ENCODE measurements at places on chromosomes 4 and X.

GRCh38 chr4:189088780-189089179 lies 851.9 kb upstream of the FRG1 start:
- no peak for DNase-seq

DNA sequence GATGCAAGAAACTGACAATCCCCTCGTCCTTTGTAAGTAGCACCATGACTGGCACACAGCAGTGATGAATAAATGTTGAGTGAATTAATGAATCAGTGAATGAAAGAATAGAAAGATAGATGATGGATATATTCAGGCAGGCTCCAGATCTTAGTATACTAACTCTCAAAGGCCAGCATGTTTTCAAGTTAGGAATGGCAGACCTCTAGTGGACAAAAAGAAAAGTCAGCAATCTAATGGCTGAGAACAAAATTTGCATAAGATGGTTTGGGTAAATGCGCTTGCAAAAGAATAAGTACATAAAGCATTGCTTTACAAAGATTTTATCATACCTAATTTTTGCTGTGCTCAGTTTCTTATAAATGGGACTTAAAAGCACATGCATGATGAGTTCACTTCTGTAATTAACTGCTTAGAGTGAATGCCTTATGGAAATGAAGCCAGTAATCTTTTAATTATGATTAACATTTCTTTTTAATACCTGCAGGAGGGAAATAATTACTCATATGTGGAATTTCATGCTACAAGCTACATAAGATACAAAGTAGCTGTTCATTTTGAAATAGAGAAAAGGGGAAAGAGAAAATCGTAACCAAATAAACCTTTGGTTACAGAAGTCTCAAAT lies 126.9 kb upstream of the GPRIN3 start:
- DNase-seq: no peak

DNA sequence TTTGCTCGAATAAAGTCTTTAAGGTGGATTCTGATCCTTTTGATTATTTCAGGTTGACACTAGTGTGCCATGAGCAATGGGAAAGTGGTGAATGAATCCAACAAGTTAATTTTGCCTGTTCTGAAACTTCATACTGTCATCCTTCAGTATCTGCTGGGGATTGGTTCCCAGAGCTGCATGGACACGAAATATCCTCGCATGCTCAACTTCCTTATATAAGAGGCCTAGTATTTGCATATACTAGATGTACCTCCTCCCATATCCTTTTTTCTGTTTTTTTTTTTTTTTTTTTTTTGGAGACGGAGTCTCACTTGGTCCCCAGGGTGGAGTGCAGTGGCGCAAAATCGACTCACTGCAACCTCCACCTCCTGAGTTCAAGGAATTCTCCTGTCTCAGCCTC lies 23.0 kb upstream of the PDS5A start:
- no peak for DNase-seq

DNA sequence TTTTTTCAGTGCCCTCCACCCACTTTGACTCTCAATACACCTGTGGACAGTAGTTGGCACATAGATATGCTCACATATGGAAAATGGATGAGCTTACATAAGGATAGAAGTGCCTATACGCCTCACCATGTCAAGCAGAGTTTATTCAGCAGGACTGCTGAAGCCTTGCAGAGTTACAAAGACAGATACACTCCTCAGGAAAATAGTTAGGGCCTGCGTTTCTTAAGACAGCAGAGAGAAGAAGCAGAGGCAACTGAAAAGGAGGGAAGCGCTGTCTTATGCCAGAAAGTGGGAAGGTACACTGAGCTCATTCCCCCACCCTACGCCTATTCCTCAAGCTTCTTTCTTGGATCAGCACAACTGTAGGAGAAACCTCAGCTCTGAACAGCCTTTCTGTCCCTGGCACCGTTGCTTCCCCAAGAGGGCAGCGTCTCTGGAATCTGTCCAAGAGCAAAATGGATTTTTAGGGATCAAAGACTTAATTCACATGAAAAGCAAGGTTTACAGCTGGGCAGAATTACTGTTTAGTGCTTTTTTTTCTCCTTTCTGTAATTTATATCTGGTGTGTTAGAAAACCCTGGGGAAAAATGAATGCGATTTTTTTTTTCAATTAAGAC lies 37.3 kb upstream of the MBTPS2 start:
- no peak for DNase-seq

- no peak for DNase-seq
Measured at GRCh38 chrX:9019151-9019550, 14.8 kb downstream of the FAM9B start.

GRCh38 chr4:16765546-16765945 lies 132.9 kb downstream of the LDB2 start:
- DNase-seq: no peak

GRCh38 chr4:28799696-28800095 lies 1920.5 kb upstream of the PCDH7 start:
- DNase-seq: no peak

- DNase-seq: no peak
Measured at GRCh38 chr4:78058591-78059523, 1.7 kb downstream of the FRAS1 start.

- DNase-seq: peak; percentile 62
Measured at GRCh38 chr4:48047421-48047844, 30.9 kb downstream of the NIPAL1 start.

GRCh38 chr4:157808796-157809383 lies 363.9 kb downstream of the GASK1B start:
- no peak for DNase-seq

DNA sequence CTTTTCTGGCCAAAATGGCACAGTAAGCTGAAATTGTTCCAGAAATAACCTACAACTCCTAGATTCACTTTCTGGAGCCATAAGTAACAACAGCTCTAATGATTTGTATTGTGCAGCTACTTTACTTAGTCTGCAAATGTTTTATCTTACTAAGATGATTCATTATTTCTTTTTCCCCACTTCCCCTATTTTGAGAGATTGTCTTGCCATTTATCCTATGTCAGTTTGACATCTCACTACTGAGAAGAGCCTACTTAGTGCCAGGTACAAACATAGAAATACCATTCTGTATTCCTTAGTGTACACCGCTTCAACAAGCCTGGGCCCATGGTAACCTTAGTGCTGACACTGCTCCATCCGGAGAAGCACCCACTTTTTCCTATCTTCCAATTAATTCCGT lies 13.8 kb upstream of the STK26 start:
- DNase-seq: no peak

- DNase-seq: no peak
Measured at GRCh38 chr4:103150677-103151076, 47.5 kb downstream of the CENPE start.

DNA sequence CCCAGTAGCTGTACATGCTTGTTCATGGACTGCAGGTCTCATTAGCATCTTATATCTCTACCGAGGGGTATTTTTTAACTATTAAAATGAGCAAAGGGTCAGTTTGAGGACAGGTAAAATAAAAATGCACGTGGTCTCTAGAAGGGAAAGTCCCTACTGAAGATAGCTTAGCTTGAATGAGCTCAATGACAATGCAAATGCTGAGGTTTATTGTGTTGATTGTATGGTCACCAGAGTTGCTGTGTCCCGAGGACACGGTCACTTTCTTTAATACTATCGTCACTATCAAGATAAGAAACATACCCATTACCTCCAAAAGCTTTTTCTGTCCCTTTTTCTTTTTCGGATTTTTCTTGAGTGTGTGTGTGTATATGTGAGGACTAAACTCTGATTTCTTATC lies 250.5 kb upstream of the PRKX start:
- no peak for DNase-seq

DNA sequence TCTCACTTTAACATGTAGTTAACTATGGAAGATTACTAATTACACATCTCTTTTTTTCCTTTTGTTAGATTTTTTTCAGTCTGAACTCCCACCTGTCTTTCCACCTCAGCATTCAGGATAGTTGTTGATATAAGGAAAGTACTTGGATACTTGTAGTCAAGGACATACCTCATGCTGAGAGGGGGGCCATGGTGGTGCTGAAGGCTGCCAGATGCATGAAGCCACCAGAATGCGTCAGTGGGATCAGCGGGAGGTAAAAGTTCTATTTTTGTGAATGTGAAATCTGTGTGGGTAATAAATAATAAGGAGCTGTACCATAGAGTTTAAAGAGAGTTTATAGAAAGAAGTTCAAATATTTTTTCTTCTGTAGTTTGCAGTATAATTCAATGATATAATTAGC lies 13.1 kb upstream of the NDST4 start:
- DNase-seq: no peak

DNA sequence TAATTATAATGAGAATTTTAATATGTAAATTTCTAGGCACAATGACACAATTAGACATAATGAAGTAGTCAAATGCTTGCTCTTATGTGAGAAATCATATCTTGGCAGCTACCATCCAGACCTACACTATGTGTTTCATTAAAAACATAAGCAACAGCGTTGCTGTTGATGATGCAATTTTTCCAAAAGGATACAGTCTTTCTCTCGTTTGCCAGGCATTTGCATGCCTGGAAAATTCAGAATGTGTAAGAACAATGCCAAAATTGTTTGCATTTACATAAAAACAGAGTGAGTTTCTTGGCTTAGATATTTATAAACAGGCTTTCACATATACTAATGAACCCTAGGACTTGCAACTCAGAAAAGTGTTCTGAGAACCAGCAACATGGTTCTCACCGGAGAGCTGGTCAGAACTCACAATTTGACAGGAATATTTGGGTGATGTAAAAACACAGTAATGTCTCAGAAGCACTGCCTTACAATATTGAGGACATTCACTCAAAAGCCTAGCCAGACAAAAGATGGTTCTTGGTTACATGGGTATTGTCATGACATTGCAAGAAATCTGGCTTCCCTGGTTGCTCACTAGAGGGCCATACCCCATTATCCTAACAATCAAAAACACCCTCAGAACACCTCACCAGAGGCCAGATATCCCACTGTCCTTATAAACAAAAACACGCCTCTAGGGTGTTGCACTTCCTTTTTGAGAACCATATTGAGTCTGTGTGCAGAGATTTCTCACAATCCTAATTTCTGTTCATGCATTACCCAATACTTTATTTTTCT lies 1029.0 kb upstream of the AGA start:
- DNase-seq: no peak

- no peak for DNase-seq
Measured at GRCh38 chrX:38561951-38562719, 793 bp downstream of the TSPAN7 start.

DNA sequence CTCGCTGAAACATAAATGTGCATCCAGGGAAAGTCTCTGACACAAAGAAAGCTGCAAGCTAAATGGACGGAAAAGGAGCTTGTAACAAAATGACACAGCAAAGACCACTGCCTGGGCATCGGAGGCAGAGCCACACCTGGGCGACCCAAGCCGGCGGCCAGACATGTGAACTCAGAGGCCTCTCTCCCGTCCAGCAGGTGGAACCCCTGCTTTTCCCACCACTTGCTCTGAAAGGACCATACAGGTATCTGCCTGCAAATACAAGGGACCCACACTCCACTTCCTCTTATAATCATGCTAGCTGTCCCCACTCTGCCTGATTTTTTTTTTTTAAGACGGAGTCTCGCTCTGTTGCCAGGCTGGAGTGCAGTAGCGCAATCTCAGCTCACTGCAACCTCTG lies 12.0 kb downstream of the CPLX1 start:
- DNase-seq: no peak

DNA sequence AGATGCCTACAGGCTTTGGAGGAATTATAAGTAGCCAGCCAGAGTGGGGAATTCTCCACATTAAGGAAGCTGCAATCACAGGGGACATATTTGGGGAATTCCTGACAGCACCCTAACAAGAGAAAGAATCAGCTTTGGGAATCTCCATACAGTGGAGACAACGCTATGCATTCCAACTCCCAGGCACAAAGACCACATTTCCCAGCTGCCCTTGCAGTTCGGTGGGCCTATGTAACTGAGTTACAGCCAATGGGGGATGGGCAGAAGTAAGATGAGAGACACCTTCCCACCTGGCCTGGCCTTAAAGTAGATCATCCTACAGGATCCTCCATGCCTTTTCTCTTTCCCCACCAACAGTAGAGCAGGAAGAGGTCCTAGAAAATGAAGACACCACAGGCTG lies 43.4 kb upstream of the CCKAR start:
- no peak for DNase-seq

DNA sequence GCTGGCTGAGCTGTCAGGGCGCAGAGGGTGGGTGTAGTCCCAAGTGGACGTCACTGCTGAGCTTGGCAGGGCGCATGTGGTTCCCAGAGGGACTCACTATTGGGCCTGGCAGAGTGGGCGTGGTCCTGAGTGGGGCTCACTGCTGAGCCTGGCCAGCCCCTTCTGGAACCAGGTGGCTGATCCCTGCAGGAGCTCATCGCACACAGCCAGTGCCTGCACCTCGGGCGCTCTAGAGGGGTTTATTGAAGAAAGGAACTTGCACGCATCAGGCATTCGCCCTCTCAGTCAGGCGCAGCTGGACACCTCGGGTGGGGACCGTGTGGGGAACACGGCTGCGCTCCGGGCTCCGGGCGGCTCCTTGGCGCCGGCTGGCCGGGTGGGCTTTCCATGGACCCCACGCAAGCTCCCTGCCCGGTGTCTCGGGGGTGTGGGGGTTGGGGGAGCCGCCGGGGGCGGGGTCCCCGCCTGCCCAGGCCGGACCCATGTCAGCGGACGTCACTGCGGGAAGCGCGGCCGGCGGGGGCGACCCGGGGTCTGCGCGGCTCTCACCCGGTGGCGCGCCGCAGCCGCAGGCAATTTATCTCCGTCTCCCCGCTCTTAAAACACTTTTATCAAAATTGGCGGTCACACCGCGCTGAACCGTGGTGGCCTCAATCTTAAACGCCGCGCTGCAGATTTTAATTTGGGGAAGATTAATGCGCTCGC lies 65.4 kb upstream of the NKX1-1 start:
- DNase-seq: no peak

GRCh38 chr4:25928379-25929297 lies 14.6 kb downstream of the SMIM20 start:
- no peak for DNase-seq

DNA sequence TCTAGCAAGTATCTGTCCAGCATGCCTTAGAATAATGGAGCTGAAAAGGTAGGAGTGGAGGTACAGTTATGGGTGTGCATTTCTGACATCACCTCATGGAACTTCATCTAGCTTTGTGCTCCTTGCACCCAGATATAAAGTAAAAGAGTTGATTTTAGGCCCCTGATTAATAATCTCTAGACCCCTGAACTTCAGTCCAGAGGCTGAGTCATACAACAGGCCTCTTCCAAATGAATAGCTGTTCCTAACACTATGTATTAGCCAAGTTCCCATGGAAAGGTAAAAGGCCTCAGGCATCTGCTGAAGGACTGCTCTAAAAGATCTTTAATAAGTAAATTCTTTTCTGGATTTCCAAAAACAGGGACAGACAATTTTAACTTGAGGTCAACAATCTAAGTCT lies 16.2 kb downstream of the TBC1D9 start:
- no peak for DNase-seq

DNA sequence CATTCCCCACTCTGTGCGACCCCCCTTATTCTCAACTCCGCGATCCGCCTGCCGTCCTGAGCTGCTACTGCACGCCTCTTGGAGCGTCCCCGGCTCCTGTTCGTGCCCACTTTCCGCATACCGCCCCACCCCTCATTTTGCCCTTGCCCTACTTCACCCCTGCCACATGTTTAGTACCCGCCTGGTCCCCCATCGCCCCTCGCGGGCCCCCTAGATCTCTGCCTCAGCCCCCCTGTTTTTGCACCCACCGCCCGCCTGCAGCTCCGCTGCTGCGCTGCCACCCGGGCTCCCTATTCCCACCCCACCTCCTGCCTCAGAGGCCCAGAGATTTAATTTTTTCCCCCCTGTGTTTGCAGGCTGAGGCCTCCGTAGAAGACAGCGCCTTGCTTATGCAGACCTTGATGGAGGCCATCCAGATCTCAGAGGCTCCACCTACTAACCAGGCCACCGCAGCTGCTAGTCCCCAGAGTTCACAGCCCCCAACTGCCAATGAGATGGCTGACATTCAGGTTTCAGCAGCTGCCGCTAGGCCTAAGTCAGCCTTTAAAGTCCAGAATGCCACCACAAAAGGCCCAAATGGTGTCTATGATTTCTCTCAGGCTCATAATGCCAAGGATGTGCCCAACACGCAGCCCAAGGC lies 1.4 kb downstream of the MAGED1 start:
- DNase-seq: no peak

Data from stimulated activated CD8-positive, alpha-beta memory T cell treated with anti-CD3 and anti-CD28 coated beads, Interleukin-7, amount 100 ng/mL, for 1 hour (primary cell).